Stimulated activated CD4-positive, alpha-beta T cell treated with anti-CD3 and anti-CD28 coated beads, TNF-alpha, amount 100 ng/mL, for 4 hours (primary cell): ENCODE measurements at places on chromosomes 2 and 18.

GRCh38 chr2:102120701-102121159, 21.8 kb upstream of the IL1R1 start:
- DNase-seq, result no peak

DNA sequence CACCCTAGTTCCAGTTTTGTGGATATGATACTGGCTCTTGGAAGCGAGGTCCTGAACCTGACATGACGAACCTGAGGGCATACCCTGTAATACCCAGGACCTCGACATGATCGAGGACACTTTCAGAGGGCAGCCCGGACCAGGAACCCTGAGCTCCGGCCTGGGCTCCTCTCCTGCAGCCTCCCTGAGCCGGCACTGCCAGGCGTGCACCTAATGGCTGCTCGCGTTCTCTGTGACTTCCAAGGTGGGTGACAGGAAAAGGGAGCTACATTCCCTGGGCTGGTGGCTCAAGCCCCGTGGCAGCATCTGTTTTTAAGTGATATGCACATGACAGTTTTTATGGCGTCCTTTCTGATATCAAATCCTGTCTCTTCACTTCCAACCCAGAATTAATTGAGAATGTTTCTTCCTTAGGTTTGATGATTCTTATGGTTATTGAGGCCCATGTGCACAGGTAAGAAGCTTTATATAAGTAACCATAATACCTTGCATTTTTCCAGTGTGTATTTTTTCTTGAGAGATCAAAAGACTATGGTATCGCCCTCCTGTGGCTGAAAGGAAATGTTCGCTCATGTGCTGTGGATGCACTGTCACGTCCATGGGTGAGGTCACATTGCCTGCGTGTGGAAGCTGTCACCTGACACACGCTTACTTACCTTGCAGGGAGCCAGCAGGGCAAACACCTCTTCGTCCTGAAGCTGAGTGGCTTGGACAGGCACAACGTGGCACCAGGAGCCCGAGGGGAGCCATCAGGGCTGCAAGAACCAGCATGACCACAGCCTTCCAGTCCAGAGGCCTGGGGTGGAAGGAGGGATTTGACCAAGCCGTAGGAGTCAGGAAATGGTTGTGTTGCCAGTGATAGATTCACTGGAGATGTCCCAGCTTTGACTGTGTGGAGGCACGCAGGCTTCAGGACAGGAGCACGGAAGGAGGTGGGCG, 367.4 kb upstream of the MYT1L start:
- DNase-seq, result no peak

- no peak for DNase-seq
Measured at GRCh38 chr2:192697880-192698279, 503.1 kb upstream of the TMEFF2 start.

- DNase-seq, result no peak
Measured at GRCh38 chr18:58464104-58464625, 164.7 kb downstream of the ALPK2 start.

- DNase-seq, result no peak
Measured at GRCh38 chr2:10101491-10101890, 21.0 kb upstream of the RRM2 start.

GRCh38 chr2:172091000-172091641, 5.8 kb downstream of the DLX1 start:
- no peak for DNase-seq
